ENCODE measurements at places on chromosomes 2 and 18.

DNA sequence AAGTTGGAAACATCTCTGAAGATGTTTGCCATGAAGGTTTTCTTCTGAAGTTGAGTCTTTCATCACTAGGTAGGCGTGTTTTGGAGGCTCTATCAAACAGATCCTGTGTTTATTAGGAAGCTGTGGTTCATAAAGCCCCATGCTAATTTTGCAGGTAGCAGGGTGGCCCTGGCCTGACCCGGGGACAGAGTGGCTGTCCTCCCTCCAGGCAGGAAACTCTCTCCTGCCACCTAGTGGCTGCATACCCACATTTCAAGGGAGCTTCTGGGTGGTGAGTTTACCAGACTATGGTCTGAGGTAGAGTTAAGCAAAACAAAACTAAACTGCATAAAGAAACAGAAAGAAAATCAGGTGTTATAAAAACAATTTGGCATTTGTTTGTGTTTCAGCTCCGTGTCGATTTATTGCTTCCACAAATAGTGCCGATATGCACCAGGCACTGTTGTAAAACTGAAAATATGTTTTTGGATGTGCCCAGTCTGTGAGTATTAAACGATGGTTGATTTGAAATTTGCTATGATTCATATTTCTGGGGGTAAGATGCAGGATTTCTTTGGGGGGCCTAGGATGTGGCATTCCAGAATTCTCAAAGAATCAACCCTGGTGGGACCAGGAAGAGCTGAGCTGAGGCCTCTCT lies 26.0 kb upstream of the IL37 start:
- peak; percentile 48 for DNase-seq

DNA sequence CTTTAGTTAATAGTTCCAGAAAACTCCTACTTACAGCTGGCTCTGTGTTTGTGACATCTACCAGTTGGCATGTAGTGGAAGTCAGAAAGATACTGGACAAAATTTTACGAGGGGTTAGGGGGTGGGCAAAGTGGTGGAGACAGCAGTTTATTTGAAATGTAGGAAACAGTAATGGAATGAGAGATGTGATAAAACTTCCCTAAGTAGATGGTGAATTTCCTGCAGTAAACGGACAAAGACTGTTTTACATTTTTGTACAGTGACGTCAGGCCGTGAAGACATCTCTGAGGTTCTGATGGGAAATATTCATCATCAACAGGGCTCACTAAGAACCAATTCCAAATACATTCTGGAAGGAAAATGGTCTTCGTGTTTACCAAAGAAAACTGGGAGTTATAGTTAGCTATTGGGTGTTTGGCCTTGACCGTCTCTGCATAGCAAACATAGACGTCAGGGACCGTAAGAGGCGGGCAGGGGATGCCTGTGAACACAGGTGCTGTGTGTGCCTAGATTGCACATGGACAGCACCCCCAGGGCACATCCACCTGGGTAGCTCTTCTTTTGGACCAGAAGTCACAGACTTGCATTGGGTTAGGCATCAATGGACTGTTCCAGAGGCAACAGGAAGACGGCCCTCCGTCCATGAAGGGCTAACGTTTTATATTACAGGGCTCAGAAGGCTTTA lies 131.5 kb downstream of the ZNF516 start:
- no peak for DNase-seq

DNA sequence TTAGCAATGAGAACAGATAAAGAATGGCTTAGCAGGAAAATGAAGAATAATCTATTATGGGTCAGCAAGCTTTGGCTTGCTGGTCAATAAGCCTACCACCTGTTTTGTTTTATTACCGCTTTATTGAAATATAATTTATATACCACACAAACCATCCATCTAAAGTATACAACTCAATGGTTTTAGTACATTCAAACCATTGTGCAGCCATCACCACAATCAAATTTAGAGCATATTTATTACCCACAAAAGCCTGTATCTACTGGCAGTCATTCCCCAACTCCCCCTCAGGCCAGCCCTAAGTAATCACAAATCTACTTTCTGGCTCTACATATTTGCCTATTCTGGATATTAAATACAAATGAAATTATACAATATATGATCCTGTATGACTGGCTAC lies 17.2 kb downstream of the PPP3R1 start:
- no peak for DNase-seq

DNA sequence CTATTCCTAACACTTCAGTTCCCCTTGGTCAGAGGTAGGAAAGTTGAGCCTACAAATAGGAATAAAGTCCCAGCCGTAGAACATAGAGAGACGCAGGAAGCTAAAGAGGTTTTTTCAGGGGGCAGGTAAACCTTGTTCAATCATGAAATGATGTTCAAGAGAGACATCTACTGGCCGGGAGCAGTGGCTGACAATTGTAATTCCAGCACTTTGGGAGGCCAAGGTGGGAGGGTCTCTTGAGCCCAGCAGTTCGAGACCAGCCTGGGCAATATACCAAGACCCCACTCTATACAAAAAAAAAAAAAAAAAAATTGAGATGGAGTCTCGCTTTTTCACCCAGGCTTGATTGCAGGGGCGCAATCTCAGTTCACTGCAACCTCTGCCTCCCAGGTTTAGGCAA lies 66.7 kb upstream of the DNAJC10 start:
- peak; percentile 16 for DNase-seq

- no peak for DNase-seq
These were observed 124.8 kb upstream of the NYAP2 start for GRCh38 chr2:225274751-225275150.

DNA sequence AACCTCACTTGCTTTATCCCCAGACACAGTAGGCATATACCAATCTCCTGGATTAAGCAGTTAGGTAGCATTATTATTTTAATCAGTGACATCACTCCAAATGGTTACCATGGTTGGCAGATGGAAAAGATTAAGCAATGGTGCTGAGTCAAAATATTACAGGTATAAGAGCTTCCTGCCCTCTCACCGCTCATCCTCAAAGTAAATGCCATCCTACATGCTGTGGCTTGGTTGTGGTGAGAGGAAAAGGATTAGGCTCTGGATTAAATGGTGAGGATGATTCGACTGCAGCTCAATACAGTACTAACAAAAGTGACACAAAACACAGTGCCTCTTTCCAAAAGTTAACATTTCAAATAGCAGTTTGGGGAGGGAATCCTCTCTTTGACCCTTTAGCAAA lies 108.9 kb upstream of the ACAA2 start:
- DNase-seq, result no peak

DNA sequence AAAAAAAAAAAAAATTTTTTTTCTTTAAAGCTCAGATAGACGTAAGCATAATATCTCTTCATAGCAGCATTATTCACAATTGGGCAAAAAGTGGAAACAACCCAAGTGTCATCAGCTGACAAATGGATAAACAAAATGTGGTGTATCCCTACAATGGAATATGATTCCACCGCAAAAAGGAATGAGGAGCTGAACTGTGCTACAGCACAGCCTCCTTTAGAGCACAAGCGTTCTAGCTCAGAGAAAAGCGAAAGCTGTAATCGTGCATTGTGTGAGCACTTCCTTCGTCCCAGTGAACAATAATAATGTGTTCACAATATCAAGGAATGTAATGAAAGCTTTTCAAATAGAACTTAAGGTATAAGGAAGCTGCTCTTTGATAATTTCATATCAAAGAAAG lies 11.7 kb upstream of the CHMP1B start:
- no peak for DNase-seq

- DNase-seq, result no peak
These were observed 86.2 kb downstream of the COX7A2L start for GRCh38 chr2:42274863-42275262.

DNA sequence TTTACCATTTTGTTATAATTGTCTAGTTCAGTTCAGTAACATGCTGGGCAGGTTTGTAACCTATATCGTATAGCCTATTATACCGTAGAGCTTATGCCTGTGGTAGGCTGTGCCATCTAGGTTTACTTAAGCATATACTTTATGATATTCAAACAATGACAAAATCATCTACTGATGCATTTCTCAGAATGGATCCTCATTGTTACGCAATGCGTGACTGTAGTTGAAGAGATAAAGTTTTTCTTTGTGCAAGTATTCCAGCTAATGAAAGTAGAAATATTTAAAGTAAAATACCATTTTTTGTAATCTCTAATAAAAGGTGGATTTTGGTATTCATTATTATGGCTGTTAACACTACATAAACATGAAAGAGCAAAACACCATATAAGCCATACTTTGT lies 100.2 kb downstream of the LRRTM4 start:
- DNase-seq, result no peak

GRCh38 chr18:69813559-69813958 lies 134.1 kb downstream of the CD226 start:
- no peak for DNase-seq

GRCh38 chr2:169448316-169448715 lies 31.0 kb upstream of the BBS5 start:
- no peak for DNase-seq

- no peak for DNase-seq
These were observed 236.8 kb downstream of the CAMKMT start for GRCh38 chr2:44598330-44599119.

DNA sequence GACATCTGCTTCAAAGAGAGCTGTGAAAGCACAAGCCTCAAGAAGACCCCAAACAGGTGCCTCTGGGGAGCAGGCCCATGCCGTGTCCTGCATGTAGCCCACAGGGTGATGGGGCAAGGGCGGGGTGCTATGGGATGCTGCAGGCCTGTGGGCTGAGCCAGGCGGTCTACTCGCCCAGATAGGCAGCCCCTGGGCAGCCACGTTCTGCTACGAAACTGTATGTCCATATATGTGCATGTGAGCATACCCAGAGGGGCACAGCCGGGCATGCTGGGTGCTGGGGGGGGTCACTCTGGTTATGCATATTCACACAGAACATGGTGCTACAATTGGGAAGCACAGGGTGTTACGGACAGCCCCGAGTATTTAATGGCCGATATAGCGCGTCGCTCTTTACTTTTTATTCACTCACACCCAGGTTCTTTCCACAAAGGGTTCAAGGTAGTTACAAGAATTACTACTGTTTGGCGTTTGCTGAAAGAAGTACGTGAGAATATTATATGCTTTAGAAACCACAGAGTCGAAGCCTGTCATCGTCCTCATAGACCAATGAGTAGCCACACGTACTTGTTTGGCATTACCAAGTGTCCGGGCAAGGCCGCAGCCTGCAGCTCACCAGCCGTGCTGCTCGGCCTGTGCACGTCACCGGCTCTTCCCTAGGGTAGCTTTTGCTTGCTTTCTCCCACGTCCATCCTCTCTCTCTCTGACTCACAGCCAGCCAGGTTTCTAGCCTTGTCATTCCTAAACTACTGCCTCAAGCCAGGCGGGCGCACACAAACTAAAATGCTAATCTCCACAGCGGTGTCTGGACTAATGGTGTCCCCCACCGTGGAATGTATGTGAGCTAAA lies 14.4 kb downstream of the MTERF4 start:
- no peak for DNase-seq

DNA sequence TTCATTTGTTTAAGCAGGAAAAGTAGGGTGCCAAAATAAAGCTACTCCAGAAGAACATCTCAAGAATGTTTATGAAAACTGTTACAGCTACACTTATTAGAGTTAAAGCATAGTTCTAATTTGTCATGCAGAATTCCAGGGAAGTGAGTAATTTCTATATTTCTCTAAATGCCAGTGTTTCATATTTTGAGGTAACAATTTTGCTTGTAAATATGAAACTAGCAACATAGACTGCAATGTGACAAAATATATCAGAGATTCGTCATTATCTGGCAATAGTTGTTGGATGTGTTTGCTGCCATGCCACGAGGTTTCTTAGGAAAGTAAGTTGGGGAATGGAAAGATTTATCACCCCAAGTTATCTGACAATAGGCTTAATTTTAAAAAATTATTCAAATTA lies 424.1 kb upstream of the ZEB2 start:
- DNase-seq, result no peak

DNA sequence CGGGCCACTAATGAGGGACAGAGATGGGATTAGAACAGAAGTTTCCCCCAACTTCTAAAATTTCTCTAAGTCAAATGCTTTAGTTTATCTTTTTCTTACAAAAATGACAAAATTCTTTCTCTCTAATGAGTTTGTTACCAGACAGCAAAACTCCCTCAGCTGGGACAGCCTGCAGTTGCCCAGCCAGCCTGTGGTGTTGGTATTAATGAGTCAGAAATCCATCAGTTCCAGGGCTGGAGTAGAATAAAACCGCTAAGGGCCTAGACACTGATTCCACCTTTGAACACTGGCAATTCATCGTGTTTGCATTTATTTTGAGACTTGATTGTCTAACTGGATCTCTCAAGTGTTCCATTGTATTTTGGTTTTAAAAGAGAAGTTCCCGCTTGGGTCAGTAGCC lies 38.3 kb upstream of the SMAD2 start:
- DNase-seq, result no peak

GRCh38 chr2:137133225-137133624 lies 367.9 kb downstream of the THSD7B start:
- DNase-seq, result no peak

- DNase-seq, result peak; percentile 1
These were observed 195.0 kb downstream of the MYCN start for GRCh38 chr2:16135196-16135912.

GRCh38 chr2:30104307-30104706 lies 42.5 kb upstream of the YPEL5 start:
- DNase-seq, result no peak

DNA sequence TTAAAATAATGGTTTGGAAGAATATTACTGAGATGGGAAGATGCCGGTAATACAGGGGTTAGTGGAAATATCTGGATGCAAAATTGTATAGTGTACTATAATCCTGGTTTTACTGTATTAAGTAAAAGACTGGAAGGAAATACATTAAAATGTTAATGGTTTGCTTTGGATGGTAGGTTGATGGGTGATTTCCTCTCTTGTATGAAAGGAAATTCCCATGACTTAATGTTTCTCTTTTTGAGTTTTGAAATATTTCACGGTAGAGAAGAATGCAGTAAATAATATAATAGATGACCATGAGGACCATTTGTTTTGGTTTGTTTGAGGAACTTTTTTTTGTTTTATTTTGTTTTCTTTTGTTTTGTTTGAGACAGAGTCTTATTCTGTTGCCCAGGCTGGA lies 8.2 kb downstream of the SPTBN1 start:
- DNase-seq, result no peak

GRCh38 chr2:206084870-206085741 lies 868 bp downstream of the INO80D start:
- peak; percentile 67 for DNase-seq

All from large intestine (tissue), 12 donors.